Stimulated activated CD4-positive, alpha-beta T cell treated with anti-CD3 and anti-CD28 coated beads, Interleukin-12 subunit alpha, Interleukin-12 subunit beta, amount 100 ng/mL, for 4 hours (primary cell): ENCODE measurements at places on chromosomes 2 and 18.

DNA sequence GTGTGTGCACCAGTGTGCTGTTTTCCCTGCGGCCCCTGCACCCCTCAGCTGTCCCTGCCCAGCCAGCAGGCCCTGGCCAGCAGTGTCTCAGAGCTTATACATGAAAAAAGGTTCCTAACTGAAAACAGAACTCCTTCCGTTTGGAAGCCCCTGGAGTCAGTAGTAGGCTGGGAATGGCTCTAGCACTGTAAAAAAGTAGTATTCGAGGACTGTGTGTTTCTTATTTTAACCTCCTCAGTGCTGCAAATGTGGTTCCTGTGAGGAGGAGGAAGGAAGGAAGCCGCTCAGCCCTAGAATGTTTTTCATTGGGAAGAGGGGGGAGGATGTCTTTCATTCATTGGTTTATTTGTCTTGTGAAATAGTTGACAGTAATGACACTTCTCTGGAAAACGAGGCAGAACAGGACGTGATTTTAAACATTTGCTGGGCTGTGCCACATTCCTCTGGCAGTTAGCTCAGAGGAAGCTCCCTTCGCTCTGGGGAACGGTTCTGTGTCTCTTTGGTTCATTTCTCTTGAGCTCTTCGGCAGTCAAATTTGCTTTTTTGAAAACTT lies 103.5 kb downstream of the SPTBN1 start:
- DNase-seq, result no peak

- DNase-seq, result no peak
These were observed 281.9 kb downstream of the FIGN start for GRCh38 chr2:163453920-163454319.

GRCh38 chr18:31931163-31931885 lies 11.6 kb downstream of the TRAPPC8 start:
- DNase-seq, result no peak

DNA sequence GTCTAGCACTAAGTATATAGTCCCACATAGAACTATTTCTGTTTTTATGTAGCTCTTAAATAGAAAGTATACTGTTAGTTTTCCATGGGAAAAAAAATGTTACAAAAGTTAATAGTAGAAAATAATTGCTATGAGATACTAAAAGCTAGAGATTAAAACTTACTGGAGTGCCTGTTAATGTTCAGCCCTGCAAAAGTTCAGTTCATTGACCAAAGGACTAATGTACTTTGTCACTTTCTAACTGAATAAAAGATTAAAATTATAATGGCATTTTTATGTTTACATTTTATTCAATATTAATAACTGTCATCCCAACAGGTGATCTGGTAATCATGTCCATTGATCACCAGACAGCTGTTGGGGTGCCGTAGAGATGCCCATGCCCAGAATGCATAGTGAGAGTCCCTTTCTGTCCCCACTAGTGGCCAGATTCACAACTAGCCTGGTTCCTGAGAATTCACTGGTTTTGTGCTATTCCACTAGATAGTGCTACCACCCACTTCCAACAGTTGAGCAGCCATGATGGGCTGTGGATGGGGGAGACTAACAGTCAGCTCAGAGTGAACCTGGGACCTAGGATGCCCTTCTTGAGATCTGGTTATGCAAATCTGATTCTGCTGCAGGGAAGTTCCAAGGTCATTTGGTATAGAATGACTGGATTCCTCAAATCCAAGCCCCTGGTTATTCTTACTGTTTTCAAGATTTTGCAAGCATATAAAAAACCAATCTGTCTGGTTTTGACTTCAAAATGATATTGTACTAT lies 57.8 kb downstream of the AFTPH start:
- no peak for DNase-seq

GRCh38 chr2:883260-883802 lies 67.3 kb upstream of the SNTG2 start:
- DNase-seq, result no peak

GRCh38 chr2:233531955-233532354 lies 34.6 kb downstream of the USP40 start:
- no peak for DNase-seq

GRCh38 chr2:234496055-234496834 lies 636 bp downstream of the ARL4C start:
- no peak for DNase-seq

DNA sequence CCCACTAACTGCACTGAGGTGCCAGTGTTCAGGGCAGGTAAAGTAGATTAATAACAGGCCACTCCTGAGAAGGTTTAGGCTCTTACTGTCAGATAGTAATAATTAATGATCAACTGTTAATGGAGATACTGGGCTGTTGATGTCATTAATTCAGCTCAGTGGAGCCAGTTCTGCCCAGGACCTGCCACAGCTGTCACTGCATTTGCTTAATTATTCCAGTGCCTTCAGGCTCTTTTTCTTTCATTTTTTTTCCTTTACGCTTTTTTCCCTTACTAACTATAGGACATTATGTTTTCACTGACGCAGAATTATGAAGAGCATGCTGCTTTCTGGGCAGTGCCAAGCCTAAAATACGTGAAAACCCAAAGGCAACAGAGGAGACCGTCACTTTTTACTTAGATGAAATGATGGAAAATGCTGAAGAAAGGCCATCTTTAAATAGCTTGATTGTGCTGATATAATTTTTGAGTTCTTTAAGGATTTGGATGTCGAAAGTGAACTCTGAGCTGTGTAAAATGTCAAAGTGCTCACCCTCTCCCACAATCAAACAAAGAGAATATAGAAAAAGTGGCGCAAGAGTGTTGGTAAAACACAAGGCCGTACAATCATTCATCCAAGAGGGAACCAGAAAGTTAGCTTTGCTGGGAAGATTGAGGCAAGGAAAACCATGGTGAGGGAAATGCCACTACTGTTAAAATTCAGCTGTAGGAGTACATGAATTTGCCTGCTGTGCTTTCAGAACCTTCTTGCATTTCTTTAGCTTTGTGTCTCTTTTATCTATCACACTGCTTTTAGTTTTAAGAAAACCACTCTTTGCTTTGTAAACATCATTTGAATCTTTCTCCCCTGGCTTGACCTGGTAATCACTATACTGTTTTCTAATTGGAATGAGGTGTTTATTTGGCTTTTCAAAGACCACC lies 192.0 kb upstream of the ZEB2 start:
- no peak for DNase-seq

- DNase-seq, result no peak
These were observed 96.7 kb downstream of the LRP2 start for GRCh38 chr2:169265591-169265990.

DNA sequence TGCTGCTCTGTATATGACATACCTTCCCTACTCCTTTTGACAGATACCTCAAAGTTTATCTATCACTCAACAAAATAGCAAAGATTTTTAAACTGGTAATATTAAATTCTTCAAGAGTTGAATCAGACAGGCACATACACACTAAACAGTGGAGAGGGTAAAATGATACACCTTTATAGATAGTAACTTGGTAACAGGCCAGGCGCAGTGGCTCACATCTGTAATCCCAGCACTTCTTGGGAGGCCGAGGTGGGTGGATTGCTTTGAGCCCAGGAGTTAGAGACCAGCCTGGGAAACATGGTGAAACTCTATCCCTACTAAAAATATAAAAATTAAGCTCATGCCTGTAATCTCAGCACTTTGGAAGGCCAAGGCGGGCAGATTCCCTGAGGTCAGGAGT lies 23.2 kb downstream of the ASXL2 start:
- DNase-seq, result no peak

GRCh38 chr2:182933629-182934028 lies 67.2 kb upstream of the FRZB start:
- DNase-seq, result no peak

DNA sequence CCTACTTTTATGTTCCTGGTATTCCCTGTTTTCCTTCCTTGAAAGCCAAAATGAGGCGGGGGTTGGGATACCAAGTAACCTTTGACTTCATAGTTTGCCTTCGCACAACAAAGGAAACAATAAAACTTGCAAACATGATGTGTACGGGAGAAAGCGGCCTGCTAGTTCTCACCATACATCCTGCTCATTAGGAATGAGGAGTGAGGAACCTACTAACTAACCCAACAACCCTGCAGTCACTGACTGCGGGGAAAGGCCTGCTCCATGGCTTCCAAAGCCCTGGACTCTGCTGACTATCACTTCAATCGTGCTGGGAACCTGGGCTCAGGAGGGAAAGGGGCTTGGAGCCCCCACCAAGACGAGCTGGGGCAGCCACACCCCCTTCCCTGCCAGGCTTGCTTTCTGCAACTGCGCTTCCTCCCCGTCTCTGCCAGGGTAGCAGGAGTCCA lies 24.2 kb downstream of the RPL31 start:
- no peak for DNase-seq

- no peak for DNase-seq
These were observed 40.0 kb downstream of the STEAP3 start for GRCh38 chr2:119263656-119264055.

GRCh38 chr2:220601674-220602073 lies 970.4 kb downstream of the EPHA4 start:
- DNase-seq, result no peak

- no peak for DNase-seq
These were observed 40.3 kb downstream of the MEX3C start for GRCh38 chr18:51157215-51157614.

DNA sequence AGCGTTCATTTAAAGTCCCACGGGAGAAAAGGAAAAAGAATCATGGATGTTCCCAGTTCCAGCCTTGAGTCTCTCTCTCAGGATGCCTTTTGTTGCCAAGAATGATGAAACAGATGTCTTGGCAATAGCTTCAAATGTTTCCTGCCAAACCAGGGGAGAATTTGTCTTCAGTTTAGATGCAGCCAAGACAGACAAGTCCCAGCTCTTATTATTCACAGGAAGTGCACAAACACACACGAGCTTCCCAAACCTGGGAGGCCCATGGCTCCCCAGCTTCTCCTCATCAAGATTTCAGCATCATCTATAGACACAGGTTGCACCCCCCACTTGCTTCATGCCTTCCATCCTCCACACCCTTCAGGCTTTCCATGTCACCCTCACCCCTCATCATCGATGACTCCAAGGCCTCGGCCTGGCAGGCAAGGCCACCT lies 45.9 kb downstream of the HS1BP3 start:
- DNase-seq, result no peak

- DNase-seq, result no peak
These were observed 250.8 kb downstream of the TNS1 start for GRCh38 chr2:217751952-217752351.

- DNase-seq, result no peak
These were observed 43.0 kb upstream of the CYBRD1 start for GRCh38 chr2:171479154-171479814.

DNA sequence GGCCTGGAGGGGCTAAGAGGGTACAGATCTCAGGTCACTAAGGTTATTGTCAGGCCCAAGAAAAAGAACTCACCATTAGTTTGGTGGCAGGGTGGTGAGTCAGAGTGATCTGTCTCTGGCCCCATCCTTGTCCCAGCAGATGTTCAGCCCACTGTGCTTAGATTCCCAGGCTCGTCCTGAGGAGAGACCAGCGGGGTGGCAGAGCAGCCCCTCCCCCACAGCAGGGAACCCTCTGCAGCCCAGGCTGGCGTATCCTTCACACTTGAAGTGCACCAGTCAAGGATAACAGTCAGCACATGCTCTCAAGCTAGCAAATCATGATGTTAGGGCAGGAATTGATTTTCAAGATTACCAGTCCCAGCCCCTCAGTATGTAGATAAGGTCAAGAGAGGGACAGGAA lies 43.1 kb downstream of the TMEM185B start:
- DNase-seq, result no peak

- DNase-seq, result no peak
These were observed 339.9 kb upstream of the SOX11 start for GRCh38 chr2:5352286-5352685.

DNA sequence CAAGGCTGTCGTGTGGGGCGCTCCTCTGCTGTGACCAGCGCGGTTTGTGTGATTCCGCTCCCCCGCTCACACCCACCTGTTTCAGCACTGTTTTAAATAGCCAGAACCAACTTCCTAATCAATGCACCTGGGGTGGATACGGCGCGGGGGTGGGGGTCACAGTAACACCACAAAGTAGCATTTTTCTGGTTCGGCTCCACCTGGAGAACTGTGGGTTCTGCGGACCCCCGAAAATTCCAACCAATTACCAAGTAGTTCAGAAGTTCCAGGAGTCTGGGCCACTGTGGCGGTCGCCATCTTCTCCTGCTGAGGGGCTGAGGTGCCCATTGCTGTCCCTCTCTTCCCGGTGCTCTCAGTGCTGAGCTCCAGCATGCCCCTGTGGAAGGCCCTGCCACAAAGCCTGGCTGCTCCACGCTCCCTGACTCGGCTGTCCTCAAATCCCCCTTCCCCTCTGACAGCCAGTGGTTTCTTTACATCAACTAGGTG lies 79.4 kb downstream of the GFPT1 start:
- DNase-seq, result no peak

DNA sequence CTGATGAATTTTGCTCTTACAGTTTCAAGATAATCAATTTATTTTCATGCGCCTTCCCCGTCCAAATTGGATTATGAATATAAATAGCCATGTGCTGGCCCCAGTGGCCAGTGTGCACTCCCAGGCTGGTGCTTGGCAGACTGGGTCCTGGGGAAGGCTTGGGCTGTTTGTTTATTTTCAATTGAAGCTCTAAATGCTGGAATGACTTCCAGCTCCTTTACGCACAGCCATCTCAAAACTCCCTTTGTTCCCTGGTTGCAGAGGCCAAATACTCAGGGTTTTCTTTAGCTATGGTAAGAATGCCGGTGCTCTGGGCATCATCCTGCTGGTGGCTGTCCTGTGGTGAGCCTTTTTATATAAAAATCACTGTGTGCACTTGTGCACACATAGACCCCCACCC lies 131.5 kb downstream of the PRKCE start:
- DNase-seq, result no peak

- no peak for DNase-seq
These were observed 103.3 kb downstream of the ZNF516 start for GRCh38 chr18:76391746-76392145.

- no peak for DNase-seq
These were observed 992.2 kb upstream of the ACVR2A start for GRCh38 chr2:146852661-146853060.

- DNase-seq, result no peak
These were observed 107.0 kb downstream of the PDE1A start for GRCh38 chr2:182319556-182320505.

DNA sequence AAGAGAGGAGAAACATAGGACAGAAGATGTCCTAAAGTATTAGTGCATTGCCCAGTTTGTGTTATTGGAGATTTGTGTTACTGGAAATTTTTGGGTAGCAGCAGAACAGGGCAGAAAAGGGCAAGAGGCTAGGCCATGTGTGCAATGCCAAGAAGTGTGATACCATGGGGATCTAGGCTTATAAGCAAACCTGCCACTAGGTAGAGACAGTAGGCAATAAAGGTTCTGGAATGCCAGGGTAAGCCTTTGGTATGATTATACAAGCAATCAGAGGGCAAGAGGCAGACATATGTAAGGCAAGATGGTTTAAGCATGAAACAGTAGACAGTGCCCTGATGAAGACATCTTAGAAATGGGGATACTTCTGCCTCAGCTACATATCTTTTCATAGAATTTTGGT lies 12.3 kb upstream of the CERS6 start:
- DNase-seq, result no peak

DNA sequence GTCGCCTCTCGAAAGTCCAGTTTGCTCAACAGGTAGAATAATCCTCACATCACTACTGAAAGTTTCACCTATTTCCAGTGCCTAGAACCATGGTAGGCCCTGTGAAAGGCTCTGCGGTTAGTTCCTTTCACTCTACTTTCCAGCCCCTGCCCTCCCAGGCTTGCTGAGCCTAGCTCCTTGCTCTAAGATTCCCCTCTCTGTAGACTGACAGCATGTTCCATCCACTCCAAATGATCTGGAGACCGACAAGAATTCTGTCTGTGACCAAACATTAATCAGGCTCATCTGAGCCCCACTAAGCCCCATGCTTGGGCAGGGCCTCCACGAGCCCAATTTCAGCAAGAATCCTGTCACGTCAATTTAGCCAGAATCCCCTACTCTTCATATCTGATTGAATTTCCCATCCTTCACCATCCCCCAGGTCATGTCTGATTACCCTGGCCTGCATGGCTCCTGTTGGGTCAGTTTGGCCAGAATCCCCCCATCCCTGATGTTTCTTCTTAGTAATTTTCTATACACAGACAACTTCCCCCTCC lies 307.0 kb downstream of the ALK start:
- DNase-seq, result no peak
